ENCODE measurements at places on chromosomes 2 and 18.

DNA sequence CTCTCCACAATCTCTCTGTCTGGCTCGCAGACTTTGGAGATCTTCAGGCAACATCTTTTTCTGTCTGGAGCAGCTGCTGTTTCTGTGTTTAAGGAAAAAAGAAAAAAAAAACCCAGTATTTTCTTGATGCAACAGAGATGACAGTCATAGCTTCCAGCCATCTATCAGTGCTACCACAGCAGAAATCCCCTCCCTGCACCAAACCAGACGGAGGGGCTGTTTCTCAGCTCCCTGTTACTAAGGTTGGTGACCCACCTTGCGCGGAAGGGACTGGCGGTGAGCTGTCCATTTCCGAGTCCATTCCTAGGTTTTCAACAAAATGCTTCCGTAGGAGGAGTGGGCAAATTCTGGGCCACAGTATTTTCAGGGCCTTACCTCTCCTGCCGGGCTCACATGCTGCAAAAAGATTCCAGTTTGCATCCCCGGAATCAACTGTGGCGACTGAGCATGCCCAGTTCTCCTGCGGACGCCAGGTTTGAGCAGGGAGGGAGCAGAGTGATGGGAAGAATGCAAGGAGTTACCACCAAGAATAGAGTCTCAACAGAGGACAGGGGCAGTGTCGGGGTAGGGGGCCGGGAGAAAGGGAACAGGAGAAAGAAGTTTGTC is 1.2 kb downstream of the SLC4A10 start:
- no peak for DNase-seq

DNA sequence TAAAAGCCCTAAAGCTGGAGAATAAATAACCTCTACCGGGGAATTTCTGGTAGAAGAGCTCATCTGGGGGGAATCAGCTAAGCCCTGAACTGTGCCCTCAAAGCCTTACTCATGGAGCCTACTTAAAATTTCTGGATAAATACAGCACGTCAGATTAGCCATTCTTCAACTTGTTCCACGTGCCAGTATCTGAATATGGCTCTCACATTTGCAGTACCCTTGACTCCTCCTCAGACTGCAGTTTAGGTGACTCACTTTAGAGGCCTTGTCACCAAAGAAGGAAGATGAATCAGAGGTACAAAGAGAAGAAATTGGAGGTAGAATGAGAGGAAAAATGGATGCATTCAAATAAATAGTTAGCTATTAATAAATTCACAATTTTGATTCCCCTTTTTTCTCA is 34.6 kb upstream of the POTEC start:
- no peak for DNase-seq

DNA sequence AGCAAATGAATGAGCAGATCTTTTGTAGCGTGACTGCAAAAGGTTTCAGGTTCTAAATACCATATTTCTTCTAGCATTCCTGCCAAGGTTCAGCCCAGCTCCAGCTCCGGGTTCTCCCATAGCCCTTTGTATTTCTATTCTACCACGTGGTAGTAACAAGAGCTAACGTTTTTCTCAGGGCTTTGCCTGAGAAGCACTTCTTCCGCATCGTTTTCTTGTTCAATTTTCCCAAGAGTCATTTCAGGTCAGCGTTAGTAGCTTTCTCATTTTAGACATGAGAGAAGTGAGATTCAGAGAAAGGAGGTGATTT is 120.1 kb upstream of the MYCN start:
- no peak for DNase-seq

GRCh38 chr2:50895041-50895440 is 136.9 kb downstream of the NRXN1 start:
- DNase-seq: no peak

DNA sequence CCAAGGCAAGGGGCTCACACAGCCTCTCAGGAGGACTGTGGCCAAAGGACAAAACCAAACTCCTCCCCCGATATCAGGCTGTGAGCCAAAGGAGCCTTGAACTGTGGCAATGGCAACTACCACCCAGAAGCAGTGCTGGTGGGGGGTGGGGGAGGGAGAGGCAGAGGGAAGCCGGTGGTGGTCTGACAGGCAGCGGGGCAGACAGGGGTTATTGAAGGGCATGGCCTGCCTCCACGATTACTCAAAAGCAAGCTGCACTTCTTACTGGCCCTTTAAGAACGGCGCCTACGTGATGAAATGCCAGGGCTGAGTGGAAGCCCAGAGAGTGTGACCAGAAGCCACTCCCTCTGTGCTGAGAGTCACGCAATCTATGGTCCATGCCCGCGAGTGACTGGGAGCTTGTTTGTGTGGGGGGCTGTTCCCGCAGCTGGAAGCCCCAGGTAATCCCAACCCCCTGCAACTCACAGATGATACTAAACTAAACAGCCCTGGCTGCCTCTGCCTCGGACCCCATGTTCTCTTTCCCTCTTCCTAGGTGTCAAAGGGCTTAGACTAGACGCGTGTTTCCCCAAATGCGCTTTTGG is 128.2 kb upstream of the CXCR4 start:
- no peak for DNase-seq

GRCh38 chr2:16656784-16657391 is 8.7 kb downstream of the CYRIA start:
- DNase-seq: no peak

DNA sequence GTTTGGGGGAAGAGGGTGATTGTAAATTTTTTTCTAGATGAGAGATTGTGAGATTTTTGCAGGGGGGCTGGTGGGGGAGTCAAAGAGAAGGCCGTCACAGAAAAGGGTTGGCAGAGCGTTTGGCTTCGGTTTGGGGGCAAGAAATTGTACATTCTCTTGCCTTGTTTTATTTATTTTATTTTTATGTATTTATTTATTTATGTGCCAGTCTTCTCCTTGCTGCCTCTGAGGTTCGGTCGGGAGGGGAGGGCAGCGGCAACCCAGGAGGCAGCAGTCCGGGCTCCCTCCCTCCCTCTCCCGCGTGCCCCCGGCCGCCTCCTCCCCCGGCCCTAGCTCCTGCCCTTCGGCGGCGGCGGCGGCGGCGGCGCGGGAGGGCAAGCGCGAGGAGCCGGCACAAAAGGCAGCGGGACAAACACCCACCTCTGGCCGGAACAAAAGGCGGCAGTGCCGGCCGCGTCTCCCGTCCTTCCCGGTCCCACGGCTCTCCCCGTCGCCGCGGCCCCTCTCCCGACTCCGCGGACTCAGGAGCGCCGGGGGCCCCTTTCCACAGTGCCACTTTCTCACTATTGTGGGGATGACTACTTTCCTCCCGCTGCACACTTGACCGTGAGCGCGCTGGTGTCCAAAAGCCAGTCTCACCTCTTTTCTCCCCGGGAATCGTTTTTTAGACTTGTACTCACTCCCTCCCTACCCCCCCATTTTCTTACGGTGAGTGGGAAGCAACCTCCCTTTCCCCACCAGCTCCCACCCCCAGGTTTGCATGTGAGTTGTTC is 1.2 kb downstream of the BCL11A start:
- no peak for DNase-seq

DNA sequence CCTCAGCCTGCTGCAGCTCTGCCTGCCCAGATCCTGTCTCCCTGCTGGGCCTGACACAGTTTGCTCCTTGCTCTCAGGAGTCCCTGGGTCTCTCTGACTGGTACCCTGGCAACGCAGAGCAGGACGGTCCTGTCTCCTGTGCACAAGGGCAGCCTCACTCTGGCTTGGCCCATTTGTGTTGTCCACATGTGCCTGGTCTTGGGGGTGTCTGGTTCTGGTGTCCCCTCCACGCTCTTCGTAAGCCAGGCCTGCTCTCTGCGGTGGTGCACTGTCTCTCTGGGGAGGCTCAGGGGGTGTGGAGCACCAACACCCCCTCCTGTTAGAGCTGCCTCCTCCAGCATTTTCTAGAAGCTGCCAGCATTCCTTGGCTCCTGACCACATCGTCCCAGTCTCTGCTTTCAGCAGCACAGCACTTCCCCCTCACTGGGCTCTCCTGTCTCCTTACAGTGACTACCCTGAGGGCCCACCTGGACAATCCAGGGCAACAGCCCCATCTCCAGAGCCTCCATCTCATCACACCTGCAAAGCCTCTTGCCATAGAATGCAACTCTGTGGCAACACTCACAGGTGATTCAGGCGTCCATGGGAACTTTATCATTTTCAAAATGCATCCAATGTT is 235.6 kb upstream of the HS6ST1 start:
- DNase-seq: no peak

DNA sequence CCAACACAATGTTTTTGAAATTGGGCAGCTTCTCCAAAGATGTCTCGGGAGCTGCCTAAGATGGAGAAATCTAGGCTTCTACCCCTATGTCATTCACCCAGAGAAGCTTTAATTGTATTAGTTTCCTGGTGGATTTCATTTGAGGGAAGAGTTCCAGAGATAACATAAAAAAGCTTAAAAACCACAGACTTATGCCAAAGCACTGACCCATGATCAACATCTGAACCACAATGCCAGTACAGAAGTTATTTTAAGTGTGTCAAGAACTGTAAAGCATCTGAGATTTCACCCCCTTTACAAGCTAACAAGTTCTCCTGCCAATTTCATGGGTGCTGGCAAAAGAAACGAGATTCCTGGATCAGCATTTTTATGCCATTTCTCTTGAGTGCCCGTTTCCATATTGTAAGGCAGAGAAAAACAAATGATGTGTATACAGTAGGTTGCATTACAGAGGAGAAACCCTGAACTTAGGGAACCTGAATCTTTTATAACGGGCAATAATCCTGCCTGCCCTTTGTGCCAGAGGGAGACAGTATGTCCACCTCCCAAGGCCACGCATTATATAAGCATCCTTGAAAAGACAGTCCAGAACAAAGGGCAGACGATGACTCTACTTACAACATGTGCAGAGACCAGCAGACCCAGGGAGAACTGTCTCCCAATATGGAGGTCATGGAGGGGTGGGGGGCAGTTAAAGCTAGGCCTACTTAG is 44.1 kb downstream of the MREG start:
- DNase-seq: no peak

DNA sequence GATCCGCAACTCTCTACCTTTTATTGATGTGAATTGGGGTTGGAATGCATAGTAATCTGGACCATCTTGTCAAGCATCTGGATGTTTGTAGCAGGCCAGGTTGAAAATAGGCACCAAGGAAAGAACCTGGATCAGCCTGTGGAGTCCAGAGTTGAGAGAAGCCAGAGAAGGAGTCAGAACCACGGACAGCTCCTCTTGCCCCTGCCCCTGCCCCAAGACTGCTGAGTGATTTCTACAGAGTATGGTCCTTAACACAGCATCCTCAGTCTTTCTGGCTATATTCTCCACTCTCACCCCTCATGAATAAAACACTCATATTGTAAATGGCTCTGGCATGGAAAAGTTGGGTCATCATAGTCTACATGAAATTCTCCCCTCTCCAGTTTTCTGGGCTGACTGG is 154.6 kb downstream of the LOXHD1 start:
- DNase-seq: no peak

DNA sequence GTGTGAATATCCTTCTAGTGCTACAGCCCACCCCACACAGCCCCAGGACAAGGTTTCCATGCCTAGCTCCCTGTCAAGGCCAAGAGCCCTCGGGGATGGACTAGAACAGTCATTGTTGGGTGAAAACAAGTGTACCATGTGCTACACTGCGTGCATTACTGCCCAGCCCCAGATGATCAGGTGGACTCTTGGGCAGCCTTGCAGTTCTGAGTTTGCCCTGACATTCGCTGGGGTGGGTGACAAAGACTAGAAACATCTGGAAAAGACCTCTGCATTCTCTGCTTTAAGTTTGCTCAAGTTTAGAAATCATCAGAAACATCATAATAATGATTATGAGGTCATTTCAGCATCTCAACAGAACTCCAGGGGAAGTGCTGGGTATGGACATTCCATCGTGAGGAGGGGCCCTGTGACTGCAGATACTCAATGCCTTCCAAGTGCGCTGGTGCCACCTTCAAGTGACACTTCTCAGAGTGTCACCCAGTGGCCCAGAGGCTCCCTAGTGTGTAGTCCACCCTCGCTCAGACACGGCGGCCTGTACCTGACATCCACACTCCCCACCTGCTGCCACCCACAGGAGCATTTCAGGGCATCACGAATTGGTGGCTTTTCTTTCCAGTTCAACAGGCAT is 5.3 kb upstream of the PXDN start:
- no peak for DNase-seq

GRCh38 chr2:235768606-235769005 is 274.8 kb downstream of the AGAP1 start:
- no peak for DNase-seq

DNA sequence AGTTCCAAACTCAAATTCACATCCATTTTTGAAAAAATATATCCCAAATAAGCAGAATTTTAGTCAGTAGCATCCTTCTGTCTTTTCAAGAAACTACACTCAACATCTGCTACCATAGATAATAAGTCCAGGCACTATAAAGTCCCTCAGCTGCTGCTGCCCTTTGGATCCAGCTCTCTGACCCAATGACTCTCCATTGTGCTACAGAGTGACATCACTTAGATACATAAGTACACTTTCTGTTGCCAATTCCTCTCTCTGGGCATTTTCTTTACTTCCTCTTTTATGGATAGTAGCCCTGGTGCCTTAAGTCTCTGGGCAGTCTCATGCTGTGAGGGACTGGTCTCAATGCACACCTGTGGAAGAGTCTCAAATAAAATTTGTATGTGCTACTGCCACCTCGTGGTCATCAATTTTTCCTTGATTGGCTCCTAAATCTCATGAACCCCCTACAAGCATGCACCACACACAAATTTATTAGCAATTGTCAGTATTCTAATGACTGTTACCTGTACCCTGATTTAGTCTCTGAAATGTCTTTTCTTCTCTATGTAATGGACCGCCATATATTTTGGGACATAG is 219.2 kb downstream of the LRP1B start:
- peak; percentile 13 for DNase-seq

- no peak for DNase-seq
These were observed 223.3 kb downstream of the FBXO15 start for GRCh38 chr18:73924307-73924706.

DNA sequence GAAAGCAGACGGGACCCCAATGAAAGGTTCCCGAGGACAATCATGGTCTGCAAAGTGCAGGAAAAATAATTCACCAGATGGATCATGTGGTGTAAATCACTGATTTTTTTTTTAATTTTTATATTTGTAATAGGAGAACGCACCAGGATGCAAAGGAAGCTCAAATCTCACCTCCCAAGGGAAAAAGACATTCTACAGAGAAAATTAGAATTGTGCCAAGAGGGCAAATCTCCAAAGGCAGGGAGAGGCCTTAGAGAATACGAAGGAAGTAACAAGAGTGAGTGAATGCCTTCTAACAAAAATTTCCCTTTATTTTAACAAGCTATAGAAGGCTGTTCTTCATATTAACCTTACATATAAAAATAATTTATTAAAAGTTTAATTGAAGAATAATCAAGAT is 90.9 kb downstream of the ANKRD44 start:
- no peak for DNase-seq

DNA sequence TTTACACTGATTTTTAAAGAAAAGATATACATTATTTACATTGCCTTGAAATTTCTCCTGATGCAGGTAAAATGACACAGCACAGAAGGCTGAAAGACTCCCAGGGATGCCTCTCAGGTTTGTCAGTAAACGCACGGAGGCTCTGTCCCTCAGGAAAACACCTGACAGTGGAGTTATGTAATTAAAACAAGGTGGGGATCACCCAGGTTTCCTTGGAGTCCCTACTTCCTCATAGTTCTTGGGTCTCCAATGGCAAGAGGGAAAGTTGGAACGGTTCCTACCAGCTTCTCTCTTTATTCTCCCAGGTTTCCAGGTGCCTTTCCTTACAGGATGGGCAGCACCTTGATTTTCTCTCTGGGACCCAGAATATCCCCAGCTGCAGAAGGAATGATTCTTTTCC is 654.8 kb downstream of the SLC4A3 start:
- DNase-seq: no peak

- DNase-seq: no peak
These were observed 12.5 kb downstream of the SERPINB7 start for GRCh38 chr18:63787673-63788072.

- DNase-seq: no peak
These were observed 111.2 kb upstream of the FSHR start for GRCh38 chr2:49265471-49265870.

All from LoVo (cell line).